ENCODE measurements at places on chromosomes 7 and 10. TPM values are rescaled to one million over a fixed set of nuclear protein-coding genes. Genes with fewer than 3 reads are reported as not detected.

The NKX6-2 gene
- total RNA-seq = not detected

The SYPL1 gene
- total RNA-seq = 184 TPM

The RBP4 gene
- total RNA-seq = 16.8 TPM

The CPN1 gene
- not detected for total RNA-seq

The TMEM196 gene
- total RNA-seq = 0.14 TPM

All from sigmoid colon (tissue), 7 donors.